ENCODE measurements at places on chromosomes 4 and X.

DNA sequence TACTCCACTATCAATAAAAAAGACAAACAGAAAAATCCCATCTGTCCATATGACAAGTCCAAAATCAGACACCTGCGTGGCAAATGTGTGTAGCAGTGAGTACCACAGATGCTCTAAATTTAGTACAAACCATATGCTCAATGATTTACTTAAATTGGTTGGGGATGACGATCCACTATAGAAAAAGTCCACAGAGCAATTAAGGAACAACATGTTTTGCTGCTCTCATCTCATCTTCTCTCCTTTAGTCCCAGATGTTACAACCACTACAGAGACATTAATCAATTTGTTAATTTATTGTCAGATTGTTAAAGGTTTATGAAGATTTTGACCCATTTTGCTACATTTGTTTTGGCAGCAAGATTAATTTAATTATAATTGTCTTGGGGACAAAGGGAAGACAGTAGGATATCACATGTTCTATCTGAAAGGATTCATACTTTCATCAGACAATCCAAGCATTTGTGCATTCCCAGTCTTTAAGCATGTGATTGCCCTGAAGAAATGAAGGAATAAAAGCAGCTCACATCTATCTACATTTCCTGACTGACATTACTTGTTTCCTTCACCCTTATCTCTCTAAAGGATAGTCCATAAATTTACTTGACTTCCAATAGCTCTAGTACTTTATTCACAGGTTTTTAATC, 2268.1 kb downstream of the PCDH7 start:
- DNase-seq, result no peak

GRCh38 chr4:121358473-121358872, 22.3 kb downstream of the QRFPR start:
- no peak for DNase-seq

GRCh38 chrX:16136080-16136479, 12.7 kb downstream of the GRPR start:
- no peak for DNase-seq

DNA sequence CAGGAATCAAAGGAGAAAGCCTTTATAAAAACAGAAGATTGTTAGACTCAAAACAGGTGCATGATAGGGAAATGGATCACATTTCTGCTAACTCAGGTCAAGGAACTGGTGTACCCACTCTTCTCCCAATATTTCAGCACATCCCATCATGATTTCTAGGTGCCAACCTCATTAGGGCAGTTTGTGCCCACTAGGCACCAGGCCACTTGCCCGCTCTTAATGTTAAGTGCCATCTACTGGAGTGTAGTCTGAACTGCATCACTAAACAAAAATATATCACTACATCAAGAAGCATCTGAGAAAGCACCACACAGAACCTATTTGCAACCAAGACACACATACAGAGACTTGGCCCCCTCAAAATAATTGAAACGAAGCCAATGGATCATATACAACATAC, 140.4 kb upstream of the GRID2 start:
- no peak for DNase-seq

DNA sequence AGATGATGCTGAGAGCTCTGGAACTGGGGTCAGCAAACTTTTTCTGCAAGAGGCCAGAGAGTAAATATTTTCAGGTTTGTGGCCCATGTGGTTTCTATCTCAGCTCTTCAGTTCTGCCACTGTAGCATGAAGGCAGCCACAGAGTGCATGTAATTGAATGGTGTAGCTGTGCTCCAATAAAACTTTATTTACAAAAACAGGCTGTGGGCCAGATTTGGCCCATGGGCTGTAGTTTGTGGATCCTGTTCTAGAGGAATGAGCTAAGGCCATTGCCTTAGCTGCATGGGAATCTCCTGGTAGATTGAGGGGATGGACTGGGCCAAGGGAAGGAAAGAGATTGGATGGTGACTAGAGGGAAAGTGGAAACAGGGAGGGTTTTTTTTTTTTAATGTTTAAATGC, 36.8 kb downstream of the CLCN4 start:
- no peak for DNase-seq

Data from activated naive CD4-positive, alpha-beta T cell (primary cell).